ENCODE measurements at places on chromosomes 2 and 18.

GRCh38 chr2:128520791-128521190 lies 202.1 kb upstream of the HS6ST1 start:
- peak; percentile 76 for DNase-seq

DNA sequence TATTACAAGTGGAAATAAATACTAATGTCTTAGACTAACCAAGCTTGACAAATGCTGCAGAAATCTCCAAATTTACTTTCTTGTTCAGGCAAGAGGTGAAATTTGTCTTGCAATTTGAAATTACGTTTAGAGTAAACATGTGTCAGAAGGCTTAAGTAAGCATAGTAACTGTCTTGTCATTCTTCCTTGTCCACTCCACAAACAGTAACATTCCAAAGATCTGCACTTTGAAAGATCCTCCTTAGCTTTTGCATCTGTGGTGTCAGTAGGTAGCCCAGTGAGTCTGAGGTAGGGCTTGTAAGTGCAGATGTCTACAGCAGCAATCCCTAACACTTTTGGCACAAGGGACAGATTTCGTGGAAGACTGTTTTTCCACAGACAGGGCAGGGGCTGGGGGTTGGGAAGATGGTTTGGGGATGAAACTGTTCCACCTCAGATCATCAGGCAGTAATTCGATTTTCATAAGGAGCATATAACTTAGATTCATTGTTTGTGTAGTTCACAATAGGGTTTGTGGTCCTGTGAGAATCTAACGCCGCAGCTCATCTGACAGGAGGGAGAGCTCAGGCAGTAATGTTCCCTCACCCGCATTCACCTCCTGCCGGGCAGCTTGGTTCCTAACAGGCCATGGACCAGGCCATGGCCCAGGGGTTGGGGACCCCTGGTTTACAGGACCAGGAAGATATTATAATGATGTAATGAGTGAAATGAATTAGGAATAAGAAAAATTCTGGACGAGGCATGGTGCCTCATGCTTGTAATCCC lies 18.6 kb downstream of the RASGRP3 start:
- DNase-seq: no peak

DNA sequence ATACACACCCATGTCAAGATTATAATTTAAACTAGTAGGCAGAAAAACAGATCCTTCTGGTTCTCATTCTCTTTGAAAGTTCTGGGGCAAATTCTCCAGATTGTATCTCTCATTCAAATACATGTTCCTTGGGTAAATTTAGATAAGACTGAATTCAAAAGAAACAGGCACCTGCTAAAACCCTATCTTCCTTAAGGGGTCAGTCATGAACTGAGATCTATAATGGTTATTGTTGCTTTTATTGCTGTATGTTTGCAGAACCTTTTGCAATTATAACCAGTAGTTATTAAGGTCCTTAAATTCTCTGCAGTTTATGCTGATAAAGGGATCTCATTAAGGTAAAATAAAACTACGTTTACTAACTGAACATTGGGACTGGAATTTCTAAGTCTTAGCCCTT lies 83.5 kb downstream of the MYO5B start:
- no peak for DNase-seq

- DNase-seq: no peak
Measured at GRCh38 chr2:778731-779350, 101.6 kb upstream of the TMEM18 start.

GRCh38 chr18:48867978-48868377 lies 82.8 kb downstream of the SMAD7 start:
- DNase-seq: no peak

- no peak for DNase-seq
Measured at GRCh38 chr2:222239091-222239490, 59.7 kb downstream of the PAX3 start.

DNA sequence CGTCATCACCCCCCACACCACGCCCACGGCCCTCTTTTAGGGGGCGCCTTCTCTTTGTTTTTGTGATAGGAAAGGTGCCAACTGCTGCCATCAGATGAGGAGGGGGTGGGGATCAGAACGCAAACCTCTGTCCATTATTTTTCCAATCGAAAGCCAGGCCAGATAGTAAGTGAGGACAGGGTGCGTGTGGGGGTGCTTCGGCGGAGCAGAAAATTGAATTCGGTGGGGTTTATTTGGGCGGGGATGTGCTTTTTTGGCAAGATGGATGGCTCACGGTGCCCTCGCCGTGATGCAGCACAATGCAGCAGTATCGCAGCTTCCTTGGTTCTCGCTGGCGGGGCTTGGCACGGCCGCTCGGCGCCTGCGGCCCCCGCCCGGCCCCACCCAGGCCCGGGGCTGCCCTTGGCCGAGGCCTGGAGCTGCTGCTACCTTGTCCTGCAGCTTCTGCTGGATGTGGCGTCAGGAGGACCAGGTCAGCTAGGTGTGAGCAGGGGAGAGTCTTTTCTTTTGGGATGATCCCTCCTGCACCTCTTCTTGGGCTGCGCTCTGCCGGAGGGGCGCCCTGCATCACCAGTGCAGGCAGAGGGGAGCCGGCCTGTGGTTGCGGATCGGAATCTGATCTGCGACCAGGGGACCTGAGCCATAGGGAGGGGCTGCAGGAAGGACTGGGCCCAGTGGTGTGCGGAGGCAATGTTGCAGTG lies 1.3 kb downstream of the SPTBN1 start:
- DNase-seq: no peak

DNA sequence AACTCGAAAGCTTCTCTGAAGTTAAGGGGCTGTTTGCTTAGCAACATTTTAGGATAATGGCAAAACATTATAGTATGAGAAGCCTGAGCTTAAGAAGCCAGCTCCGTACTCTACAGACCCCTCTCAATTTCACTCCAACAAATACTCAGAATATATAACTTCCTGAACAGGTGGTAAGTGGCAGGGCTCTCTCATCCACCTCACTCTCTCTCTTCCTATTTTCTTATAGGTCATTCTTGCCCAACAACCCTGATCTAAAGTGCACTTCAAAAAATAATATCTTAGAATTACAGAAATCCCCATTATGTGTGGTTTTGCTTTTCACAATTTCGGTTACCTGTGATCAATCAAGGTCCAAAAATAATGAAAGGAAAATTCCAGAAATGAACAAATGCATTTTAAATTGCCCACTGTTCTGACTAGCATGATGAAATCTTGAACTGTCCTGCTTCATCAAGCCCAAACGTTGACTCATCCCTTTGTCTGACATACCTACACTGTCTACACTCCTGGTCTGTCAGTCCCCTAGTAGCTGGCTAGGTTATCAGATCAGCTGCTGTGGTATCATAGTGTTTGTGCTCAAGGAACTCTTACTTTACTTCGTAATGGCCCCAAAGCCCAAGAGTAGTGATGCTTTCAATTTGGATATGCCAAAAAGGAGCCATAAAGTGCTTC lies 122.8 kb upstream of the COL5A2 start:
- DNase-seq: no peak

- peak; percentile 12 for DNase-seq
Measured at GRCh38 chr2:128805237-128805636, 486.6 kb upstream of the HS6ST1 start.

DNA sequence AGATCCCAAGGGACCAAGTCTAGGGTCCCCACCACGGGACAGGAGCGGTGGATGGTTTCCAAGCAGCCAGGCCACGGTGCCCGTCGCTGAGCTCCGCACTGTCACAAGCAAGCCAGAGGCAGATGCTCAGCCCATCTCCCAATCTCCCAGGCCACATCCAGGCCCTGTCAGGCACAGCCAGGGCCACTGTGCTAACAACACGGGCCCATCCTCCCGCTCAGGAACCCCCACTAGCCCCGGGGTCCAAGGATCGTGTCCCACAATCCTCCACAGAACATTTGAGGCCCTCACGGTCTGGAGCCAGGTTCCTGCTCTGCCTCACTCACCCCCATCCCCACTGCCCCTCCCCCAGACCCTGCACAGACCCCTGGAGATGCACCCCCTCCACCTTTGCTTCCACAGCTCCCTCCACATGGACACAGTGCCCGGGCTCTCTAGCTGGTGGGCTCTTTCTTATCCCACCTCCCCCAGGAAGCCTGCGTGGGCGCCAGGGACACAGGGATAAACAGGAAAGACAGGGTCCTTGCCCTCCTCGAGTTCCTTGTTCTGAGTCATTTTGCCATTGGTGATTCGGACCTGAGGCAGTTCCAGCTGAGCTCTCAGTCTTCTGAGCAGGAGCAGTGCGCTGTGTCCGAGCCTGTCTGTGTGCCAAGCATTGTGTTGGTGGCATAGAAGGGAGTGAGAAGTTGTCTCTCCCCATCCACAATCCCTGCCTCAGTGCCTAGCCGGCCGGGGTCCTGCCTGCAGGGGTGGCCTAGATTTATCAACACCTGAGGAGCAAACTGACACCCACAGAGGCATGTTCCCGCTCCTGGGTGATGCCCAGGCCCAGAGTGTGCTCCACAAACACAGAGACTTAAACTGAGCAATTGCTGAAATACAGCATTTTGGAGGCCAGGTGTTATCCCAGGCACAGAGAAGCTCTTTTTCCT lies 7.0 kb downstream of the CROCC2 start:
- DNase-seq: no peak

DNA sequence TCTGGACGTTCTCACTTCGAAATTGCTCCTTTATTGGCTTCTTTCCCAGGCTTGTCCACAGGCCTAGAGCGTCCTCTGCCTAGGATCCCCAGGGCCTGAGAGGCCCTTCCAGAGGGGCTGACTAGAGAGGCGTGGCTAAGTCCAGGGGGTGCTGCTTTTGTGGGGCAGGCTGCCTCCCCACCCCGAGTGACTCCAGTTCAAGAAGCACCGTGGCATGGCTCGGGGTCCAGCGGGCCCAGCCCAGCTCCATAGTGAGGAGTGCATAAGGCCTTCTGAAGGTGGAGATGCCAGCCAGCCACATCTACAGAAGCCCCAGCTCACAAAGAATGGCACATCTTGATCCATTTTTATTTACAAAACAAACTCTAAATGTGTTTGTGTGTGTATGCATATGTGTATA lies 44.8 kb upstream of the POMC start:
- DNase-seq: no peak

DNA sequence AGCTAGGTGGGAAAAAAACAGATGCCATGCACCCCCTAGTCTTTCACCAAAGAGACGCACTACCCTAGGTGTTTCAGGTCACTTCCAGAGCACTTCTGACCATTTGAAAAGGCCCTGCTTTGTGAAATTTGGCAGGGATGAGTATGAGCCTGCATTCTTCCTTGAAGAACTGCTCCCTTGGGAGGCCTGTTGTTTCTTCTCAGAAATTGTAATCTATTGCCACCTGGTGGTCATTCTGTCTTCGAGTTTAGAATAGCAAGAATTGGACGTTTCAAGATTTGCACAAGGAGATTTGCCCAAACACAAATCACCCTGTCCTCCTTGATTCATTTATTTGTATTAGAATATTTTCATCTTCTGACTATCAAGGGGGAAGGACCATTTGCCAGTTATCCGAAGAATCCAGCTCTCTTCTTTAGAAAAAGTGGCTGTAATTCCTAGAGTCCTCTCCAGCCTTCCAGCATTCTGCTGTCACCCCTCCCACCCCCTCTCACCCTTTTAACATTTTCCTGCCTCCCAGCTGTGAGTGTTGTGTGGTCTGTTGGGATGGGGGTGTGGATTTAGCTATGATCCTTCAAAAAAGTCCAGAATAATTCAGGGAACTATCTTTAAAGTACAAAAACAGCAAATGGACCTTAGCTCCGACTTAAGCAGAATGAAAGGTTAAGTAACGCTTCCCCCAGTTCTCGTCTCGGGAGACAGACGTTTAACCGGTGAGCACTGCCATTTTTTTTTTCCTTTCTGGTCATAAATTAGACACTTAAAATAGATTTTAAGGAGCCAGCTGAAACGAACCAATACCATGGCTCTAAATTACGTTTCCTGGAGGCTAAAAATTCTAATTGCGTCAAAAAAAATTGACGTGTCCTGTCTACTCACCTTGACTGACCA lies 3.7 kb upstream of the GAD1 start:
- peak; percentile 80 for DNase-seq

GRCh38 chr2:99772591-99773331 lies 282.9 kb upstream of the REV1 start:
- DNase-seq: no peak

DNA sequence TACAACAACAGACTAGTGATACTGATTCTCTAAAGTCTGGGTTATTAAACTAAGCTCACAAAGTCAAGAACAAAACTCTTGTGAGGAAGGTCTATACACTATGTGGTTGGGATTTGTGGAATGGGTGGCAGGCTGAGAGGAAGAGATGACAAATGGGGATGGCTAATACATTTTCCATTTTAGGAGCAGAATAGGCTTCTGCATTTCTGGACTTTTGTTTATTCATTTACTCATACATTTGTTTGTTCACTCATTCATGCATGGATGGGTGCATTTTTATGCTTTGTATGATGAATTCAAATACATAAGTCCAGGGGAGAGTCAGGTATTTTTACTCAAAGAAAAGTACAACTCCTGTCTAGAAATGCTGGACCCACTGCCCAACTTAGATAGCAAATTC lies 637.4 kb upstream of the CDH2 start:
- DNase-seq: no peak

DNA sequence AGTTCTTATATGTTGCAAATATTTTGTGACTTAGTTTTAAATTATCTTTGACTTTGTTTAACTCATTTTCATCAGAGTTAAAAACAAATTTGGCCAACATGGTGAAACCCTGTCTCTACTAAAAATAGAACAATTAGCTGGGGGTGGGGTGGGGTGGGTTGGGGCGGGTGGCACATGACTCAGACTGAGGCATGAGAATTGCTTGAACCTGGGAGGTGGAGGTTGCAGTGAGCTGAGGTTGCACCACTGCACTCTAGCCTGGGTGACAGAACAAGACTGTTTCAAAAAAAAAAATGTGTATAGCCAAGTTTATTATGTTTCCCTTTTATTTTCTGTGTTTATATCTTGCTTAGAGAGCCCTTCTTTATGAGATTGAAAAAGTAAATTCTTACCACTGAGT lies 14.2 kb upstream of the LIPG start:
- no peak for DNase-seq

DNA sequence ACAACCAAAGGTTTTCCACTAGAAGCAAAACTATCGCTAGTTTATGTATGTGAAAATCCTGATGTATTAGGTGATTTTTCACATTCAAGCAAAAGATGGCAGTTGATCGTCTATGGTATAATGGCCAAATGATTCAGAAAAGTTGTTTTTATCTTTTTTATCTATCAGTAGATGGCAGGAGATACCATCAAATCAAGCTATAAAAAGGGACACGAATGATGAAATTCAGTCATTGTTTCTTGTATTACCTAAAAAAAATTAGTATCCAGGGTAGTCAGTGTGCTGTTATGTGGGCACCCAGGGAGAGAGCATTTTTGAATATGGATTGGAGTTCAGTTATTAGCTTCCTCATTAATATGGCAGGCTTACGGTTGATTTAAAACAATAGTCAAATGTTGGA lies 22.9 kb upstream of the CAVIN2 start:
- DNase-seq: no peak

Data from inflammatory macrophage treated with lipopolysaccharide for 4 hours (primary cell).